ENCODE measurements at places on chromosomes 2 and 18.

DNA sequence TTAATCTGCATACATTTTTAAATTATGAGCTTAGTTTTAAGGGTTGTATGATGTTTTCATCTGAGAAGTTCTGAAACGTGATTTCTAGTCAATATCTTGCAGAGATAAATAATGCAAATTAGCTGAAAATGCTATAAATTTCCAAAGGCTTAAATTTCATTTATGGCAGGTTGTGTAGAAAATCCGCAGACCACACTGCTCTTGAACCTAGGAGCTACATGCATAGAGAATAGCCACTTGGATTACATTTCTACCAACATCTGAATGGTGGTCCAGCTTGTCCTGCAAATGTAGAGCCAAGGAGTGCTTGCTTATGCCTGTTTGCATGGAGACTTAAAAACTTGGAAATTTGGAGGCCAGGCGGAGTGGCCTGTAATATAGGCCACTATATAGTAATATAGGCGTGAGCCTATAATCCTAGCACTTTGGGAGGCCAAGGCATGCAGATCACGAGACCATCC, 6.8 kb downstream of the MAT2A start:
- DNase-seq: no peak

- no peak for DNase-seq
Measured at GRCh38 chr2:20148923-20149702, 75.8 kb downstream of the SDC1 start.

- DNase-seq: no peak
Measured at GRCh38 chr18:53191634-53192033, 851.6 kb downstream of the DCC start.

DNA sequence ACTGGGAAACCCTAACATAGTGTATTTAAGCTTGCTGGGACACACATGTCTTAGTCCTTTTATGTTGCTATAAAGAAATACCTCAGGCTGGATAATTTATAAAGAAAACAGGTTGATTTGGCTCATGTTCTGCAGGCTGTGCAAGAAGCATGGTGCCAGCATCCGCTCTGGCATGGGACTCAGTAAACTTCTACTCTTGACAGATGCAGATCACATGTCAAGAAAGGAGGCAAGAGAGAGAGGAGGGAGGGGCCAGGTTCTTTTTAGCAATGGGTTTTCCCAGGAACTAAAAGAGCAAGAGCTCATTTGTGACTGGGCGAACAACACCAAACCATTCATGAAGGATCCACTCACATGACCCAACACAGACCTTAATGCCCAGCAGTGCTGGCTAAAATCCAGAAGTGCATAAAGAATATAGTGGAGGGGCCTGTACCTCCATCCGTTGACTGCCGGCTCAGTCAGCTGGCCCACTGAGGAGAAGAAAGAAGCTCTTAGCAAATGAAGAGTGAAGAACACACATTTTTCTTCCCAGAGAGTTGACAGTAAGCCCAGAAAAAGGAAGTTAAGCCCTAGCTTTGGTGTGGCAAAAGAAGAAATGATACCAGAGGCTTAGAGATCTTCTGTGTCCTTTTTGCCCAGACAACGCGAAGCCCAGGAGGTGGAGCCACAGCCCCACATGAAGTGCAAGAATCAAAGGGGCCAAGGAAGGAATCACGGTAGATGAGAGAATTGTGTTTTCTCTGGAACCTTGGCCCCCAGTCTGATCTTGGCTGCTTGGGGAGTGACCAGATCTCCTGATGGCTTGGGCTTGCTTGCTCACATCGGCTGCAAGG, 183.5 kb upstream of the FAM98A start:
- DNase-seq: no peak

GRCh38 chr18:685438-685837, 27.0 kb downstream of the ENOSF1 start:
- DNase-seq: no peak

GRCh38 chr18:80171054-80171872, 62.2 kb downstream of the ADNP2 start:
- DNase-seq: peak; percentile 58

GRCh38 chr2:13611939-13612338, 895.2 kb downstream of the TRIB2 start:
- no peak for DNase-seq

DNA sequence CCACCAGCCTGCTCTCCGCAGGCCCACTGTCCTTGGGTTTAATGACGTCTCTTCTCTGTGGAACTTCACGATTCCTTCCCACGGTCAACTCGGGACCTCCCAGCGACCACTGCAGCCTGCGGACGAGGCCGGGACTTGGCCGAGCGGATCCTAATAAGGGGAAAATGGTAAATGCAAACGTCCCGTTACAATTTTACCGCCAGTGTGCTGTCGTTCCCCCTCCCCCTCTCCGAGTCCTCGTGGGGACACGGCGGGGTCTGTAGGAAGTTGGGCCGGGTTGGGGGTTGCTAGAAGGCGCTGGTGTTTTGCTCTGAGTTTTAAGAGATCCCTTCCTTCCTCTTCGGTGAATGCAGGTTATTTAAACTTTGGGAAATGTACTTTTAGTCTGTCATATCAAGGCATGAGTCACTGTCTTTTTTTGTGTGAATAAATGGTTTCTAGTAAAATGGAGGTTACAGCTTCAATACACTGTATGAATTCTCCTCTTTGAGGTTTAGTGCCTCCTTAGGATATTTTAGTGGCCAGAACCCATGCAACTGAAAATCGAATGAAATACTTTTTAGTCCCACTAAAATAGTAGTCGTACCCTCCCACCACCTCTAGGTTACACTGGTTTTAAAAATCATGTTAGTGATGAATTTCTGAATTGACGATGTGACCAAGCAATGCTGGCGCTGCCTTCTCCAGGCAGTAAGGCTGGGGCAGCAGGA, 2.3 kb downstream of the HOXD11 start:
- DNase-seq: peak; percentile 26

GRCh38 chr18:35662293-35663062, 80.9 kb downstream of the GALNT1 start:
- DNase-seq: no peak

Data from ureter (tissue), 1 donor.